NCI-H1694 (cell line): ENCODE measurements at places on chromosomes 16 and 17.

DNA sequence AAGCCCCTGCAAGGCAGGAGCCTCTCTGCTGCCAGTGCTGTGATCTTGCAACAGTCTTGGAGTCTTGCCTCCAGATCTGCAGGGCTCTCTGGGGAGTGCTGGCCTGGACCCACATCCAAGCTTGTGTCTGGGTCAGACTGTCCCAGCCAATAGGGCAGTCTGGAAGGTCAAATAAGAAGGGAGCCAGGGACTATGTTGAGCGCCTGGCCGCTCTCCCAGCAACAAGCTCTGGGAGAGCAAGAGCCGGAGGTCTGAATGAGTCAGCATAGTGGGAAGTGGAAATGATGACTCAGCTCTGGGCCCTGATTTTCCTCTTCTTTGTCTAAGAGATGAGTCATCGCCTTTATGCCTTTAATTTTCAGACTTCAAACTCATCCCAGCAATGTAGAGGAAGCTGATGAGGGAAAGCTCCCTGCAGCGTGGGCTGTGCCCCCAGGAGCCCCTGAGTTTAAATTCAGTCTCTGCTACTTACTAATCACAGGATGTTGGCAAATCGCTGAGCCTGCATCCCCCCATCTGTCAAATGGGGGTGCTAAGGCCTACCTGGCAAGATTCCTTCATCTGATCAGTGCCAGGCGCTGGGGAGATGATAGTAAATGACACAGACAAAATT lies 43.6 kb upstream of the HAPSTR1 start:
- no peak for DNase-seq

- no peak for DNase-seq
These were observed 1.8 kb upstream of the TMEM88 start for GRCh38 chr17:7852919-7853690.

DNA sequence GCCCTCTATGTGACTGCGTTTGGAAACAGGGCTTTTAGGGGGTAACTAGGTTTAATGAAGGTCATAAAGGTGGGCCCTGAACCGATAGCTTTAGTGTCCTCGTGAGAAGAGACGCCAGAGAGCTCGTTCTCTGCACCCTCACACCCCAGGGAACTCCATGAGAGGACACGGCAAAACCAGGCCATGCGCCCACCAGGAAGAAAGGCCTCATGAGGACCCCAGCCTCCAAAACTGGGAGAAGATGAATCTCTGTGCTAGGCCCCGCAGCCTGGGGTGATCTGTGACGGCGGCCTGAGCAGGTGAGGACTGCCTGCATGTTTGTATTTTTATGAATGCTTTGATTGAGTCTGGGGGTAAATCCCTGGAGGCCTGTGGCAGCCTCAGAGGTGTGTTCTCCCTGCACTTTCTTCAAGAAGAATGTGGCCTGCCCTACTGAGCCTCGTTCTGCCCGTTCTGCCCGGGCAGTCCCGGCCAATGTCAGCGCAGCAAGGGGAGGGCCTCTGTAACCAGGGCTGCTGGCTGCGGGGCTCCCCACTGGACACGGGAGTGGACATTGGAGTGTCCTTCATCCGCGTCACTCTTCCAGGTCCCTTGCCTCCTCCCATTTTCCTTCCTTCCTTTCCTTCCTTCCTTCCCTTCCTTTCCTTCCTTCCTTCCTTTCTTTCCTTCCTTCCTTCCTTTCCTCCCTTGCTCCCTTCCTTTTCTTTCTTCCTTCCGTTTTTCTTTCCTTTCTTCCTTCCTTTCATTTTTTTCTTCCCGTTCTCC lies 6.8 kb upstream of the RNF213 start:
- no peak for DNase-seq

GRCh38 chr16:90040152-90041023 lies 21.1 kb upstream of the DBNDD1 start:
- no peak for DNase-seq

DNA sequence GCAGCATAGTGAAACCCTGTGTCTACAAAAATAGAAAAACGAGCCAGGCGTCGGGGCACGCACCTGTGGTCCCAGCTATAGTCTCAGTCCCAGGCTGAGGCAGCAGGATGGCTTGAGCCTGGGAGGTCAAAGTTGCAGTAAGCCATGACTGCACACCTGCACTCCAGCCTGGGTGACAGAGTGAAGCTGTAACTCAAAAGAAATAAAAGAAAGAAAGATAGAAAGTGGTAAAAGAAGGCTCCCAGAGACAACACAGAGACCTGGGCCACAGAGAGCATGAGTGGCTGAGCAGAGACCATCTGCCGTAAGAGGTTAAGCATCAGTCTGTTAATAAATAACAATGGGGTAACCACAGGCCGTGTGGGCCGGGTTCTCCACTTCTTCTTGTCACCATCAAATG lies 15.3 kb upstream of the HEXD start:
- no peak for DNase-seq

GRCh38 chr17:48503747-48504146 lies 27.1 kb downstream of the HOXB1 start:
- DNase-seq, result no peak

- DNase-seq, result no peak
These were observed 32.5 kb downstream of the PIMREG start for GRCh38 chr17:6476810-6477179.

DNA sequence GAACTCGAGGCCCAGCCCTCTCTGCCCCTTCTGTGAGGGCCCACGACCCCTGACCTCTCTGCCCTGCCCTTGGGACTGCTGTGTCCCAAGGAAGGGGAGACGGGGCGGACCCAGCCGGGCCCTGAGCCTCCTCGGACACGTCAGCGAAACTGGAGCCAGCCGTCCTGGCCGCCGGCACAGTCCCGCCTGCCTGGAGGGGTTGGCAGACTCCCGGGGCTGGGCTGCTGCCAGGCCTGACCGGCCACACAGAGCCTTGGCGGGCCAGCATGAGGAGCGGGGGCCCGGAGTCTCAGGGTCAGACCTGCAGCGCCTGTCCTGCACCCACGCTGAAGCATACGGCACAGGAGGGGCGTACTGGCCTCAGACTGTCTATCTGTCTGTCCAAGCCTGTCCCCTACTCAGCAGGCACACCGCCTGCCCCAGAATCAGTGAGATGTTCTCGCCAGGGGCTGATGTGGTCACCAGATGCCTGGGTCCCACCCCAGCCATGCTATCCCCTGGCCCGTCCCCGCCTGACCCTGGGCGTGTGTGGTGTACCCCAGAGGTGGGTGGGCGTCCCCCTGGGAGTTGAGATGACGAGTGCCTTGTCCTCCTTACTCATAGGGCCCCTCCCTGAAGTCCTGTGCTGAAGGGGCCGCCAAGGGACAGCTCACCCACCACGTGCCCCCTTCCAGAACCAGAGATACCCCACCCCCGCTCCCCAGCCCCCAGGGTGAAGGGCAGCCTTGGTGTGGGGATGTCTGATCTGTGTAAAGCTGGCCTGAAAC lies 4.7 kb downstream of the VASN start:
- DNase-seq, result no peak

DNA sequence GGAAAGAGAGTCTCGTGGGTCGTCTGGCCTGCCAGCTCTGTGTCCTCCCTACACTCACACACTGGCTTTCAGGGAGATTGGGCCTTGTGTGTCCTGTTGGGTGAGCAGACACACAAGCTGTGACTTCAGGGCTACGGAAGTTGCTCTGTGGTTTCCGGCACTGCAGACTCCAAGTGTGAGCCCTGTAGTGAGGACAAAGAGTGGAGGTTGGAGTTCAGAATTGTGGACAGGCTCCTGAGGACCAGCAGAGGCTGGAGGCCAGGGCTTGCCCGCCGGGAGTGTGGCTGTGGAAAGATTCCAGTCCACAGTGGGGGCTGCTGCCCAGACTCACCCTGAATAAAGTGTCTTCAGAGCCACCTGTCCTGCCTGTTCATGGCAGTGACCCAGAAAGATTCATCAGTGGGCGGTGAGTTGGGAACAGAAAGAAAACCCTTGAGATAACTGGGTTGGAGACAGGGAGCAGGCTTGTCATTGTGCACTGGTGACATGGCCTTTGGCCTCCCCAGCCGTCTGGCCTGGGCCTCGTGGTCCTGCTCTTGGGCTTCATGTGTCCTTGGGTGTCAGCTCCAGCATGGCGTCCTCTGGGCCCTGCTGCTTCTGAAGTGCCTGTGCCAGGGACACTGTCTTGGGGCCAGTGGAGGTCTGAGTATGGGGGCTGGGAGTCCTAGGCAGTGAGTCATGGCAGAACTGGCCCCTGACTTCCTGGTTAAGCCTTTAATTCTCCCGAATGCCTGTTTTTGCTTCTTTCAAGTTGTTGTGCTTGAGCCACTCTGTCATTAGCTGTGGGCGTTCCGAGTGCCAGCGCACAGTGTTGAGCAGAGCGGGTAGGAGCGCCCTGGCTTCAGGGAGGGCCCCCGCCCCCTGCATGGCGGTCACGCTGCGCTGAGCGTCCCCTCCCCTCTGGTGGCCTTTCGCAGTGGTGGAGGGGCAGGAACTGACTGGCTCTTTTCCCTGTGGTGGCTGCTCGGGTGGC lies 19.9 kb upstream of the ZNF750 start:
- no peak for DNase-seq

- no peak for DNase-seq
These were observed 6.2 kb downstream of the PGS1 start for GRCh38 chr17:78384479-78385175.

- DNase-seq, result no peak
These were observed 5.1 kb downstream of the IFT140 start for GRCh38 chr16:1606774-1607173.

GRCh38 chr16:27281243-27281642 lies 12.7 kb upstream of the NSMCE1 start:
- no peak for DNase-seq

- no peak for DNase-seq
These were observed 195.1 kb upstream of the TOX3 start for GRCh38 chr16:52742052-52742451.

GRCh38 chr17:60156746-60157145 lies 7.0 kb downstream of the CA4 start:
- DNase-seq, result no peak

- peak; percentile 47 for DNase-seq
These were observed 470 bp upstream of the CDK3 start for GRCh38 chr17:76000016-76000754.

GRCh38 chr16:12866981-12867551 lies 34.3 kb upstream of the SHISA9 start:
- DNase-seq, result no peak

DNA sequence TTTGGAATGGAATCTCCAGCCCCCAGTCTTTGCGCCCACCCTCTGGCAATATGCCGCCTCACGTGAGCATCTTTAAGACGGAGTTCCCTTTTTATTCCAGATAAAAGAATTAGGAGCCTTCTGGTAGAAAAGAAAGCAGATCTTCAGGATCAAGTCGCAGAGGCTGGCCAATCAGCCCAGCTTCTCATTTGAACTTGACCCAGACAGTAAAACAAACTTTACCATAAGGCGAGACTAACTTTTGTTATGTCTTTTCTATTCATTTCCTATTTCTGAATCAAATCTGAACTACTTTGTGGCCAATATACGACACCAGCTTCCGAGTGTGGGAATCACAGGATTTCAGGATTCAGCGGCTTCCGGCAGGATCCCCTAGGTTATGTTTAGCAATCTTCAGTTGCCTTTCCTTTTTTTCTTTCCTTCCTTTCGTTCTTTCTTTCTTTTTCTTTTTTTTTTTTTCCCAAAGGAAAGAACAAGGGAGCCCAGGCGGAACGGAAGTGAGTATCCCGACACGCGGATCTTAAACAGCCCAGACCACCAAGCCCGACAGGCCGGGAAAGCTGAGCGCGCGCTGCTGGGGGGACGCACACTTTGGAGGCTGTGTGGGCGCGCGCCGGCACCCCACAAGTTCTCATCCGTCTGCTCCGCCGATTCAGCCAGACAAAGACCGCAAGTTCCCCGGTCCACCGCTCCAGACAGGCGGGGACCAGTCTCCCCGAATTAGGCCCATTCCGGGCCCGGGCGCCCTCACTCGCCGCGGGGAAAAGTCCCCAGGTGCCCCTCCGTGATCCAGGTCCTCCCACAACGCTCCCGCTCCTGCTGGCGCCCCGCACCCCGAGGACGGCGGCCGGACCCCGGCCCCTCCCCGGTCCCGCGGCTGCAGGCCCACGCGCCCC lies 633 bp downstream of the TBC1D16 start:
- no peak for DNase-seq

DNA sequence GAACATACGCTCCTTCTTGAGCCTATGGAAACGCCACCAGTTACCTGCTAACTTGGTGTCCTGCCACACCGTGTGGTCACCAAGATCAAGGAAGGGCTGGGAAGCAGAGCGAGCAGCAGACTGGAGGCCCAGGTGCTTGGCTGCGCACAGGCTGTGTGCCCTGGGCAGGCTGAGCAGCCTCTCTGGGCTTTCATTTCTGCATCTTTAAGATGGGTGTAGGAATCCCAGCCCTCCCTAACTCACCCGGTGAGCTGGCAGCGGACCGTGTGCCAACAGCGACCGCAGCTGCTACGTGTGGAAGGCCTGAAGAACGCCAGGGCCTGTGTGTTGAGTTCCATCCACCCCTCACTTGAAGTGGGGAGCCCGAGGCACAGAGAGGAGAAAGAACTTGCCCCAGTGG lies 80.0 kb downstream of the IRF8 start:
- no peak for DNase-seq

GRCh38 chr17:77145612-77146245 lies 5.0 kb downstream of the SEC14L1 start:
- DNase-seq, result no peak
